ENCODE measurements at places on chromosomes 2 and 18.

- peak; percentile 71 for DNase-seq
These were observed 329.3 kb upstream of the TNP1 start for GRCh38 chr2:217189131-217189530.

- DNase-seq: no peak
These were observed 17.4 kb downstream of the SRD5A2 start for GRCh38 chr2:31563273-31563839.

DNA sequence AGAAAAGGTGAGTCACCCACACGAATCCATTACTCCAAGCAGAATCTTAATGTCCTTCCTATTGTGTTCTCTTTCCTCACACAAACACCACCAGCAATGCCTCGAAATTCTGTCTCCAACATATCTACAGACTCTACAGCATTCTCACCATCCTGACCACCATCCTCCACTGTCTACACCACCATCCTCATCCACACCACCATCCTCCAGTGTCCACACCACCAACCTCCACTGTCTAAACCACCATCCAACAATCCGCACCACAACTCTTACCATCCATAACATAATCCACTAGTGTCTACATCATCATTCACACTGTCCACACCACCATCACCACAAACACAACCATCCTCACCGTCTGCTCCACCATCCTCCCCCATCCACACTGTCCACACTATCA, 121.6 kb upstream of the ALKAL2 start:
- no peak for DNase-seq

DNA sequence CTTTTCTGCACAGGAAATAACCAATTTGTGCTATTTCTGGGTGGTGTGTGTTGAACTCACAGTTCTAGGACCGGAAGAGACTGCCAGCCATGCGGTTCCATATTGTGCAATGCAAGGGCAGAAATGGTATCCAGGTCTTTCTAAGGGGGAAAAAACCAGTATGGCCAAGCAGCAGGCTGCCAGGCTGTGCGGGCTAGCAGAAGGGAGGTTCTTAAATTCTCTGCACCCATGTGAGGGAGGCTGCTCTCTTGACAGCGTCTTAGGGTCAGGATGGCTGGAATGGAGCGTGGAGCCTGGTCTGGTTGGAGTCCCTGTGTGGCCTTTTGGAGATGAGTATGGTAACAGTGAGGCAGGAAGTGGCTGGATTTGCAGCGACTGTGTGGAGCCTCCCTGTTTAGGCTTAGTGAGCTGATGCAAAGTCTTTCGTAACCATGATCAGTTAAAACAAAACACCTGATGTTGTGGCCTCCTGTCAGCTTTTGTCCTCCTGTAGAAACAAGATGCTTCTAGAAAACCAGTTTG, 52.6 kb downstream of the NCK2 start:
- peak; percentile 32 for DNase-seq

DNA sequence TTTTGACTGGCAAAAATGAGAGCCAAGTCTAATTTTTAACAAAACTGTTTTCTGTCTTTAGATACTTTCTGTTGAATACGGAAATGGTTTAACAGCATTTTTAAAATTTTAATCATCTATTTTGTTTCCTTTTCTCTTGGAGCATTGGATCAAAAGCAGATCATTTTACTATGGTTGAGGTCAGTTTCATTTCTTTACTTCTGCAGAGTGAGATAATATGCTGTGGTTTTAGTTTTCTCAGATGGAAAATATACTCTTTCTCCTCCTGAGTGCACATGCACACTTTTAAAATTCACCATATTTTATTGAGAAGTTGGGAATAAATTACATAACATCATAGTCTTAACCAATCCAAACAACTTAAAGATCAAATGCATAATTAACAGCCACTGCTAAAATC, 283.3 kb downstream of the SLC8A1 start:
- DNase-seq: no peak

- DNase-seq: no peak
These were observed 9.5 kb upstream of the SMAD7 start for GRCh38 chr18:48959921-48960920.

DNA sequence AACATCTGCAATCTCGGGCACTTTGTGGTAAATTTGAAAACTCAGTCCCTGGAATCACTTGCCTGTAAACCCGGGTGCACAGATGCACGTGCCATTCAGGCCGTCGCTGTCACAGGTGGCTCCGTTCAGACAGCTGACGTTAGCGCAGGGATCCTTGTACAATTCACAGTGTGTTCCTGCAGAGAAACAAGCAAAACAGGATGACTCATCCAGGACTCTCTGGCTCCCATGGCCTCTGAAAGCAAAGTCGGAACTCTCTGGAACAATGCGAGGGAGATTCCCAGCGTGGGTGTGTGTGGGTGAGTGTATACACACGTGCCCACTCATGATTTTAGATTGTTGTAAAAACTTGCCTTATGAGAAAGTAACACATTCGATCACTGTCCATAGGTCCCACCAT, 136.1 kb upstream of the PID1 start:
- DNase-seq: no peak

DNA sequence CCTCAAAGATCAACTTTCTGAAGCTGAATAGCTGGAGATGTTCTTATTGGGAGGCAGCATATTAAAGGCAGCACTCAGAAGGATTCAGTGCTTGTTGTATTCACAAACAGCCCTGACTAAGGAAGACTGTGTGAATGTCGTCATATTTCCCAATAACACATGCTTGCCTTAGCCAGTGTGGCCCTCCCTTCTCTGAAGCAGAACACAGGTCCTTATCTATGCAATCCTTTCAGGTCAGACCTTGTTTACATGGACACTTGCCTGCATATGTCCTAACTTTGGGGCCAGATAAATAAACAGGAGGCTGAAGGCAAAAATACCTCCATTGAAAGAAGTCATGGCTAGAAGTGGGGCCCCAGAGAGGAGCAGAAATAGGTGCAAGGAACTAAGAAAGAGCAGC, 97.2 kb downstream of the SLC4A3 start:
- DNase-seq: peak; percentile 36

- no peak for DNase-seq
These were observed 3.3 kb upstream of the SMYD5 start for GRCh38 chr2:73210696-73211095.

DNA sequence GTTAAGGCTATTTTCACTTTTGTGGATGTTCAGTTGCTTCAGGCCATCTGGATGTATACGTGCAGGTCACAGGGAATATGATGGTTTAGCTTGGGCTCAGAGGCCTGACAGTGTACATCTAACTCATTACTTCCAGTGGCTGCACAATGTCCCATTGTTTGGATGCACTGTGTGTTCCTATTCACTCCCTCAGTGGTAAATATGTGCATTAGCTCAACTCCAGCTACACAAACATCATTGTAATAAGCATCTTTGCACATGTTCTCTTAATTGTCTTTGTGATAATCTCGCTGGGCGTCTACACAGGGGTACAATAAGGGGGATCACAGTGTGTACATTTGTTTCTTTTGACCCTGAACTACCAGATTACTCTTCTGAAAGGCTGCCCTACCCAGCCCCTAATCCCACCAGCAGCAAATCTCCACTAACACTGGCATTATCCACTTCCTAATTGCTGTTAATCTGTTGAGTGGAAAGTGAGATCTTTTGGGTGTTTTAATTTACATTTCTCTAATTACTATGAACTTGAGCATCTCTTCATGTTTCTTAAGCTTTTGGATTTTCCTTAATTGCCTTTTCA, 56.1 kb upstream of the POLE4 start:
- DNase-seq: no peak

DNA sequence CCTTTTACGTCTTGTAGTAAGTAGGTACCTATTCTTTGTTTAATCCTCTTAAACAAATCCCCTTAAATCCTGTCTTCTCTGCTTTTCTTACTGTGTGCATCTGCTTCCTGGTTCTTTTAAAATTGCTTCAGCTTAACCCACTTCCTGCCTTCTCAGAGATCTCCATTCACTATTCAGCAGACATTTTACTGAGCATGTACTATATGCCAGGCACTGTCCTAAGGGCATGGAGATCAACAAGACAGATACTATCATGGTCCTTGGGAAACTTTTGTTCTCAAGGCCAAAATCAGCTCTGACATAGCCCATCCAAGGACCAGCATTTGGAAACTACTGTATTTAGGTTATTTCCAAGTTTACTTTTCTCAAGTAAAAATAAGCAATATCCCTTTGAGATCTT, 227.5 kb downstream of the TPGS2 start:
- no peak for DNase-seq

GRCh38 chr18:484749-485464, 15.6 kb downstream of the COLEC12 start:
- DNase-seq: no peak

DNA sequence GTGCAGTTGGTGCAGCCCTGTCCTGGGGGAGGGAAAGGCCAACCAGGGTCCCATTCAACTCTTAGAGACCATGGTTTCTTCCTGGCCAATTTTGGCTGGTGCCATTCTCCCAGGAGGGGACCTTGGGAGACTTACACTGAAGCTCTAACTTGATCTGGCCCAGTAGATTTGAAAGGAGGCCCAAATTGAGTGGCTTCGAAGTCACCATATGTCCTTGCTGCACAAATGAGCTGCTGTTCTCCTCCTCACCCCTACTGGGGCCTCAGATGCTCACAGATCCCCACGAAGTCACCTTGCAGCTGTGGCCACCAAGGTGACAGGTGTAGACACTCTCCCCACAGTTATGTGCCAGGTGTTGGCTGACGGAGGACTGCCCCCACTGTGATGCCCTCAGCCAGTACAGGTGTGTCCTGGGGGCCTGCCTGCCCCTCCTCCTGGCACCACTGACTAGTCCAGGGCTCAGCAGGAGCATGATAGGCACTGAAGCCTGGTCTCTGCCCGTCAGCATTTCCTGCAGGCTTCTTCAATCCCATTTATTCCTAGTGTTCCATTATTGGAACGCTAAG, 4.7 kb upstream of the C2orf72 start:
- DNase-seq: no peak

- no peak for DNase-seq
These were observed 18.8 kb downstream of the ZNF385B start for GRCh38 chr2:179842498-179843153.

DNA sequence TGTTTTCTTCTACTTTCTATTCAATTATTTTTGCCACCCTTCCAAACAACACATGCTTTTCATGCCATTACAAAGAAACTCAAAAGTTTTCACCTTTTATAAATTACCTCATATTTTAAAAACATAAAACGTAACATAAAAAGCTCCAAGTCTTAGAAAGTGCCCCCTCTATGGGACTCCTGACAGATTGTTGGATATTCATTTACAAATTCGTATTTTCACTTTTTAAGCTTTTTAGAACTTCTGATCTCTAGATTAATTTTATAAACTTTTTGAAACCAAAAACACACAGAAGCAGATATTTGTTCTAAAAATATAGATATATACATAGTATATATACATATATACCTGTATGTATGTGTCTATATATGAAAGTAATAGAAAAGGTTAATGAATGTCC, 1.5 kb downstream of the COL5A2 start:
- DNase-seq: no peak

DNA sequence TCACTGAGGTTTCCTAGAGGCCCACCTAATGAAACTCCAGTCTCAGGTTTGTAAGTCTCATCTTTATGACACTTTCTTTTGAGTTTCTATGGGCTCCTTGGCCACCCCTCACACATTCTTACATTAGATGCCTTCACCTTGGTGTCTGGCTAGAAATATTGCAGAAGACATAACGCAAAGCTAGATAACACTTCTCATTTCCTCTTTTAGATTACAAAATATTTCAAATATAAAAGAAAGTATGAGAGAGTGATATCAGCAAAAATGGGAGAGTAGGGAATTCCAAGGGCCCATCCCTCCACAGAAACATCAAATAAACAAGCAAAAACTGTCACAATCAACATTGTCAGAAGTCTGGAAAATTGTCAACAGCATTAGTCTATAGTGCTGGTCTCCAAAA, 43.3 kb upstream of the ZCCHC2 start:
- DNase-seq: no peak

- no peak for DNase-seq
These were observed 8.2 kb upstream of the SLC39A10 start for GRCh38 chr2:195648787-195649186.

- DNase-seq: no peak
These were observed 358.3 kb downstream of the ZNF521 start for GRCh38 chr18:24993628-24994027.

DNA sequence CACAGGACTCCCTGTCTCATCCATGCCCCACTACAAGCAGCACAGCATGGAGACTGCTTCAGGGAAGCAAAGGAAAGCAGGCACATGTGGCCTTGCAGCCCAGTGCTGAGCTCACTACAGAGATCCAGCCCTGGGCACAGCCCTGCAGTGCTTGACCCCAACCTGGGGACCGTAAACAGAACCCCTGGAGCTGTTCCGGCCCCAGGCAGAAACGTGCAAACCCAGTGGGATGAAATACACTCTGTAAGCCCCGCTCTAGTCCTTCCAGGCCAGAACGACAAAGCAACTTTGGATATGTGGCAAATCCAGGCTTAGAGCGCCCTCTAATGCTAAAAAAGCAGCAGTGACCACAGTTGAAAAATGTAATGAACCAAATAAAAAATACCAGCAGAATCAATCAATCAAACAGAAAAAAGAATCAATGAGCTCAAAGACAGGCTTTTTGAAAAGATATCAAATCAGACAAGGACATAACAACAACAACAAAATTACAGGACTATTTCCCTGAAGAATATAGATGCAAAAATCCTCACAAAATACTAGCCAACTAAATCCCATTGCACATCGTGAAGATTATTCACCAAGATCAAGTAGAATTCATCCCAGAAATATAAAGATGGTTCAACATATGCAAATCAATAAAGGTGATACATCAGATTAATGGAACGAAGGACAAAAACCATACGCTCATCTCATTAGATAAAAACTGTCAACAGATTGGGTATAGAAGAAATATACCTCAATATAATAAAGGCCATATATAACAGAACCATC, 45.6 kb downstream of the ZNF519 start:
- peak; percentile 55 for DNase-seq

DNA sequence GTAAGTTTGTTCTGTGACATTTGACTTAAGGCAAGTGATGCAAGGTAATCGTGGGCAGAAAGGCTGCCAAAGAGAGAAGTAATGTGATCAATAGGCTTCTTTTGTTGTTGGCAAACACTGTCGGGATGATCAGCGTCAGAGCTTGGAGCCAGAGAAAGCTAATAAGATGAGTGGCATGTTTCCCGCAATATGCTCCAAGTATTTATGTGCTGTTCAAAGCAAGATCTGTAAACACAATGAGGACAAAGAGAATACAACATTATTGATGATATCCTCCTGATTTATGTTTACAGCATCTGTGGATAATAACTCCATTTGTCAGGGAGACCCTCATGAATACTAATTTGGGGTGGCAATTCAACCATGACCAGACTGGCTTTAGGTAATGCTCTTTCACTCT, 603.3 kb downstream of the TDRD15 start:
- DNase-seq: no peak

- DNase-seq: no peak
These were observed 241.7 kb downstream of the CD226 start for GRCh38 chr18:69705987-69706386.

GRCh38 chr18:63487676-63488075, 10.9 kb downstream of the SERPINB5 start:
- no peak for DNase-seq

- no peak for DNase-seq
These were observed 89.6 kb downstream of the MCFD2 start for GRCh38 chr2:46825939-46826568.

- no peak for DNase-seq
These were observed 109.2 kb upstream of the OTX1 start for GRCh38 chr2:62941413-62941812.

GRCh38 chr2:240746671-240747070, 55.0 kb downstream of the AQP12A start:
- no peak for DNase-seq

Data from umbilical cord (tissue), 2 donors.